ENCODE measurements at places on chromosomes 6 and 20.

DNA sequence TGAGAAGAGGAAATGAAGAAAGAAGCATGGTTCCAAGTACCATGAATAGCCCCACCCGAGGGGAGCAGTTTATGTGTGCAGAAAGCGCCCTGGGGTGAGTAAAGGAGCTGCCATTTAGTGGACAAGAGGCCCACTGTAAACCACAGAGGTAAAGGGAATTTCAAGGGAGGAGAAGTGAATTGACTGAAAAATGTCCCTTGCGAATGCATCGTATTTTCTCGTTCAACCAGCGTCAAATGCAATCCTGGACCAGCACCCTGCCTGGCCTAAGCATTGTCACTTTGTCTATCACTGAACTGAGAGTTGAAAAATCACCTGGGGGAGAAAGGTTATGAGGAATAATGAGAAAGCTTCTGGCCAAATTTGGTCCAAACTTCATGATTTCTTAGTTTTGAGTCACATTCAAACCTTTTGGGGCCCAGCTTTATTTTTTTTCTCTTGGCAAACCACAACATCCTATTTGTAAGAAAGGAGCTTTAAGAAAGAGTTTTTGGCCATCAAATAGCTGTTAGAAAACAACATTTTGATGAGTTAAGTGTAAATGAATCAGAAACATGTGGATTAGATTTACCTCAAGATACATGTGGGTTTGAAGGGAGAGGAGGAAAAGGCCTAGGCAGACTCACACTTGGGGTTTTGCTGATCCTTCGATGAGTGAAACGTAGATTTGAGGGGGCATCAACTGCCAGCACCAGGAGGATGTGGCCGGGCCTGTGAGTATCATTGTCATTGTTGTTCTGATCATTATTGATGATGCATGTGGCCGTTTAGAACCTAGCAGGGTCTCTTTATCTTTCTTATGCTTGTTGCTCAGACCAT is 214.0 kb downstream of the CLIC5 start:
- DNase-seq = peak; percentile 61

- no peak for DNase-seq
Measured at GRCh38 chr6:116036075-116036773, 24.5 kb downstream of the FRK start.

GRCh38 chr6:42762426-42762859 is 16.5 kb upstream of the TBCC start:
- no peak for DNase-seq

GRCh38 chr20:58223358-58223941 is 5.0 kb downstream of the ANKRD60 start:
- no peak for DNase-seq

DNA sequence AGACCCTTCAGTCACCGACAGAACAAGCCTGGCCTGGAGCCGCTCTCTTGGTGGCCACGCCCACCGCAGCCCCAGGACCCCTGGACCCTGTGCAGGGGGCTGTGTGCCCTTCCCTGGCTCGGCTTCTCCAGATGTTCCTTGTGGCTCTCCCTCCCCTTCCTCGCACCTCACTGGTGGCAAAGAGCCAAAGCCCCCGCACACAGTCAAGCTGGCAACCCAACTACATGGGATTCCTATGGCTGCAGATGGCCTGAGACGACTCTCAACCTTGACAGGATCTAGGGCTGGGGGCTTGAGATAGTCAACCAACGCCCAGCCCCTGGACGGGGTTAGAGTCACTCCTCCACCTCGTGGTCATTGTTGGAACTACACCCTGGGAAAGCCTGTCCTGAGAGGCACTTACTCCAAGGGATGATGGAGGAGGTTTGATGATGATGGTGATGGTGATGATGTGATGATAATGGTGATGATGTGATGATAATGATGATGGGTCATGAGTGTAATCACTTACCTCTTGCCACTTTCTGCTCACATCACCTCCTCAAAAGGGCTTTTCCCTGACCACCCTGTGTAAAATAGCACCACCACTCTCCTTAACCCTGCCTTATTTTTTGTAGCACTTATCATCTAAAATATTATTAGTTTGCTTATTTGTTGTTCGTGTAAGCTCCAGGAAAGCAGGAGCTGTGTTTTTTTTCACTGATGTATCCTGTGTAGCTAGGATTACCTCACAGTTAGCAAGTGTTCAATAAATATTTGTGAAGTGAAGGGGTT is 278.4 kb downstream of the LRFN2 start:
- peak; percentile 75 for DNase-seq

DNA sequence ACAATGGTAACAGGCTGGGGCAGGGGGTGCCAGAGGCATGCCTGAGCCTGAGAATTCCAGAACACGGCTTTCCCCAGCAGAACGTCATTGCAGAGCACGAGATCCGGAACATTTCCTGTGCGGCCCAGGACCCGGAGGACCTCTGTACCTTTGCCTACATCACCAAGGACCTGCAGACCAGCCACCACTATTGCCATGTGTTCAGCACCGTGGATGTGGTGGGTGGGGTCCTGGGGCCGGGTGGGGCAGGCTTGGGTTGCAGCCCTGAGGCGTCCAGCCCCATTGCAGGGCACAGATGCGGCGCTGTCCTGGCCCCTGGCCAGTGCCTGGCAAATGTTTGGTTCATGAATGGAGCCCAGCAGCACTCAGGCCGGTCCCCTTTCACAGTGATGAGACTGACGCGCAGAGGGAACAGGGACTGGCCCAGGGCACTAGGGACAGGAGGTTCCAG is 57.1 kb downstream of the TCP11 start:
- no peak for DNase-seq

DNA sequence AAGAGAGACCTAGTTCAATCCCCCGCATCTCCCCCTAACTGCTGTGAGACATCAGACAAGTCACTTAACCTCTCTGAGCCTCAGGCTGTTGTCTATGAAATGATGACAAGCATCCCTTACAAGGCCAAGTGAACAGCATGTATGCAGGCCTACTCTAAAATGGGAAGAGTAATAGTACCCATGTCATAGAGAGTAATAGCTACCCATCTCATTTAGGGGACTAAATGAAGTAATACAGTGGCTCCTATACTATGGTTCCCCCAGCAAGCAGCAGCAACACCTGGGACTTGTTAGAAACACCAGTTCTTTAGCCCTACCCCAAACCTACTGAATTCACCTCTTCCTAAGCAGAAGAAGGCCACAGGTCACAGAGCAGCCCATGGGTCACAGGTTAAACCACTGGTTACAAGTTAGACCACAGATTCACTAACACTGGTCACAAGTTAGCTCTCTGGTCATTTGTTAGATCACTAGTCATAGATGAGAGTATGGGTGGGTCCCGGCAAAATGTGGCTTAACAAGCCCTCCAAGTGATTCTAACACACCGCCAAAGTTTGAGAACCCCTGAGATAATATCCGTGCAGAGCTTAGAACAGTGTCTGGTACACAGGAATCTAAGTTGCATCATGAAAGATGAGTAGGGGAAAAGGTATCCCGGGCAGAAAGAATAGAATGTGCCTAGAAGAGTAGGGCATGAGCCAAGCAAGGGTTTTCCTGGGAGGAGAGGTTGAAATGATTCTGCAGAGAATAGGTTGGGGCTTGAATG is 1.4 kb downstream of the DEFB124 start:
- no peak for DNase-seq

GRCh38 chr6:2740581-2740980 is 10.1 kb downstream of the MYLK4 start:
- DNase-seq = no peak

GRCh38 chr6:90044833-90045381 is 150.6 kb downstream of the GJA10 start:
- DNase-seq = no peak

DNA sequence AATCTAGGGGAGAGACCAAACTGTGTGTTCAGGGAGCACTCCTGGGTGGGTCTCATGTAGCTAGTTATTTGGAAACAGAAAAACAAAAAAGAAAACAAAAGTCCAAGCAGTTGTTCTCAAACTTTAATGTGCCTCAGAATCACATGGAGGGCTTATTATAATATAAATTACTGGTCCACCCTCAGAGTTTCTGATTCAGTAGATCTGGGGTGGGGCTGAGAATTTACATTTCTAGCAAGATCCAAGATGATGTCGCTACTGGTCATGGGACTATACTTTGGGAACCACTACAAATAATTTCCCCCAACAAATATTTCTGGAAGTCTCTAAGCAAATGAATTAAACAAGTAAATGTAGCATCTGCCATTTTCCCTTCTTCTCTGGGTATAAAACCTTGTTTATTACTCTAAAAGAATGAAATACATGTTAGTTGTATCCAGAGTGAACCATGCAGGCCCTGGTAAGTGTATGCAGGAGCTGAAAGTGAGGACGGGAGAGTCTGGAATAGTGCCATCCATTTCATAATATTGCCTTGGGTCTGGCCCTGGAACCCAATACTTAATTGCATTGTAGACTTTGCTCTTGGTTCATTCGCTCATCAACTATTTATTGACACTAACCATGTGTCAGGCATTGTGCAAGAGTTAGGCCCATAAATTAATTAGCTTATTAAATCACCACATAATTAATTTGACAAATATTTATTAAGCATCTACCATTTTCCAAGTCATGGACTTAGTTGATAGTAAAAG is 490.8 kb downstream of the EPM2A start:
- DNase-seq = no peak

GRCh38 chr6:149508485-149508884 is 23.7 kb upstream of the ZC3H12D start:
- DNase-seq = no peak

- no peak for DNase-seq
Measured at GRCh38 chr6:167533851-167534250, 209.0 kb downstream of the TTLL2 start.

GRCh38 chr20:982754-983153 is 19.4 kb downstream of the RSPO4 start:
- DNase-seq = no peak

DNA sequence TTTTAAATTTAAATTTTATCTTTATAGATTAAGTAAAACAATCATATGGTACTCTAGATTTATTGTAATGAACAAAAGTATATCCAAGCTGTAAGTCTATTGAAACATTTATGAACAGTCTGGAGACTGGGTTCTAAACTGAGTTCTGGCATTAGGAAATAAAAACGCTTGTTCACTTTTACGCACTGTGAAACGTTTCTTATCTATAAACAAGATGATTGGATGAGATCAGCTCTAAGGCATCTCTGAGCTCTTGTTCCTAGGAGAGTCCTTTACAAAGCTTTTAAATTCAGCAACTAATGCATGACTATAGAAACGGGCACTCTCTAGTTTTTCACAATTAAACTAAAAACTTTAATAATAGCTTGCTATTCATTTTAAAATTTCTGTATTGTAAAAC is 6.8 kb downstream of the HUS1B start:
- no peak for DNase-seq

GRCh38 chr6:156868385-156868784 is 91.2 kb downstream of the ARID1B start:
- no peak for DNase-seq

GRCh38 chr6:156434049-156434794 is 343.0 kb upstream of the ARID1B start:
- no peak for DNase-seq

DNA sequence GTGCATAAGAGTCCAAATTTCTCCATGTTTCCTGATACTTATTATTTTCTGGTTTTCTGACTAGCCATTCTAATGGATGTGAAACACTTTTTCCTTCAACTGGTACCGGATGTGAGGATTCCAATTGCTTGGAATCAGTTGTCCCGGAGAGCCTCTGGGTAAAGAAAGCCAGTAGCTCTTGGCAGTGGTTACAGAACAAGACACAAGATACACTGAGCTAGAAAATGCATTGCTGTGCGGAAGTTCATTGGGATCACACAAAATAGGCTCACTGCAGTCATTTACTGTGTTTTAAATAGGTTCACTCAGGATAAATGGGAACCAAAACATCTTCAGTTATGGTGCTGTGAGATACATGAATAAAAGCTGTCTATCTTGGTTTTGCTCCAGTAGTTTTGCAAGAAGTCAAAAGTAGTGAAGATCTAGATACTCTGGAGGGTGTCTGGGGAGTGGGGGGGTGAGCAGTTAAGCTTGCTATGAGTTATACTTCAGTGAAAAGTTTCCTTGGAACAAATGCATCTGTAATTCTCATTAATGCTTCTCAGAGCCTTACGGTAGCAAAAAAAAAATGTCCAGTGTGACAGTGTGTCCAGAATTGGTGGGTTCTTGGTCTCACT is 54.4 kb upstream of the RNF182 start:
- DNase-seq = no peak

GRCh38 chr20:8432435-8433148 is 300.5 kb downstream of the PLCB1 start:
- DNase-seq = no peak

GRCh38 chr20:17848249-17849048 is 120.1 kb downstream of the SNX5 start:
- DNase-seq = no peak

- no peak for DNase-seq
Measured at GRCh38 chr6:125101631-125102030, 51.9 kb upstream of the TPD52L1 start.

DNA sequence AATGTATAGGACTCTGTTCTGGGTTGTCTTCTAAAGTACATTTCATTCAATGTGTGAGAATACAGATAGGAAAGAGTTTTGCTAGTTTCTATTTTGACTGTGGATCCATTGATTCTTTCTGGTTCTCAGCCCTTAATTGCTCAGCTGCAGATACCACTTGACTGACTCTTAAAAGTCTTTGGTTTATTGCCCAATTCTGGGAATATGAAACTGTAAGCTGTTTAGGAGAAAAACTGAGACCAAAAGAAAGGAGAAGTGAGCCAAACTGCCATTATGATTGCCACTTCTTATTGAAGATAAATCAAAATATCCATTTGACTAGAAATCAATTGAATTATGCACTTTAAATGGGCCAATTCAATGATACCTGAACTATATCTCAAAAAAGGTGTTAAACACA is 211.4 kb downstream of the ESR1 start:
- no peak for DNase-seq

DNA sequence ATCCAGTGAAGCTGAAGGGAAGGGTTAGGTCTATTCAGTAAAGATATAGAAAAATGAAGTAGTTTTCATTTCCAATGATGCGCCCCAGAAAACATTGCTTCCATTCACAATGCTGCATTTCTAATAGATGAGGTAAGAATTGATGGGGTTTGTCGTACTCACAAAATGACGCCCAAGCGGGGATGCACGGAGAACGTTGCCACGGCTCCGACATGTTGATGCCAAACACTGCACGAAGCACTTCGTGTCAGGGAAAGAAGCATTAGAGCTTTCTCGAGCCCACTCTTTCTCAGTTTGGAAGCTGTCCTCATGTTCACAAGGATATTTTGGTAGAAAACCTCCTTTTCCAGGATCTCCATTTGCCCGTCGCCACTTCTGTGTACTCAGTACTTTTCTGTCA is 21.6 kb upstream of the MAFB start:
- DNase-seq = no peak

DNA sequence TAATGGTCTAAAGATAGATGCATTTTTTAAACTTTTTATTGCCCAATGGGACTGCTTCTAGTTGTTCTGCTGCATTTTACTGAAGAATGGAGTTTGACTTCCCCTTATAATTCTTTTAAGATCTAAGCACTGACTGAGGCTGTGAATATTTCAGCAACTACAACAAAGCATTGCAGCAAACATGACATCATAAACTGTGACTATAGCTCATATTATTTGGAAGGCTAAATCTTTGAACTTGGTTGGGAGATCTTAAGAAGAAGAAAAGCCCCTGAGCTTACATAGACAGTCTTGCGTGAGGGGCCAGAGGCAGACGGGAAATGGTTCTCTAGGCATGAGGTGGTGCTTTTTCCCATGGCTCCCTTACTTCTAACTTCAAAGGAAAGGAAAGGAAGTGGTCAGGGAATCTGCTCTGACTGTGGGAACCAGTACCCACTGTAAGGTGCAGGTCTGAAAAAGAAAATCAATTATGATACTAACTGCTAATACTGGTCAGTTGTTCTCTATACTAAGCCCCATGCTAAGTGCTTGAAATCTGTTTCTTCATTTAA is 14.8 kb downstream of the HEY2 start:
- DNase-seq = no peak

- DNase-seq = no peak
Measured at GRCh38 chr6:70257768-70258273, 45.1 kb downstream of the COL9A1 start.

Measured in stimulated activated naive CD8-positive, alpha-beta T cell treated with anti-CD3 and anti-CD28 coated beads, Interleukin-15, Interleukin-2, amounts not matched to agents 100 U/mL and 50 U/mL, for 24 hours (primary cell).